Activated CD4-positive, alpha-beta memory T cell treated with anti-CD3 and anti-CD28 coated beads for 36 hours (primary cell): ENCODE measurements at places on chromosomes 13 and 19. TPM values are rescaled to one million over a fixed set of nuclear protein-coding genes. Genes with fewer than 3 reads are reported as not detected.

DNA sequence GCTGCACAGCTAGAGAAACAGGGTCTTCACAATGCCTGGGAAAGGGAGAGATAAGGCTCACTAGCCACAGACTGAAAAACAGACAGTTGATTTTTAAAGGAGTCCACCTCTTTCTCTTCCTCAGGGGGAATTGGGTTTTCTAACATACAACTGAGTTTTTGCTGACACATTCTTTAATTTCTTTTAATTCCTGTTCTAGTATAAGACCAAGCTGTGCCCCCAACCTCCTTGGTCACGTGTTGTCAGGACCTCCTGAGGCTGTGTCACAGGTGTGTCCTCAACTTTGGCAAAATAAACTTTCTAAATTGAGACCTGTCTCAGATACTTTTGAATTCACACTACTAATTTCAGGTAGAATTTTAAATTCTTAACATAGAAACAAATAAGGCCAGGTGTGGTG is 12.1 kb upstream of the ZNF492 start:
- no peak overlapping the region for H3K27ac ChIP-seq
- H3K36me3 ChIP-seq = no peaks in the 10 kb centered on the region
- peaks cover 7% of the 10 kb centered on the region for H3K27me3 ChIP-seq
- H3K4me3 ChIP-seq = no peak overlapping the region
- no peak for DNase-seq
- no peaks in the 10 kb centered on the region for H3K4me1 ChIP-seq

GRCh38 chr13:22055259-22055658 is 384.4 kb downstream of the FGF9 start:
- no peak overlapping the region for H3K4me3 ChIP-seq
- H3K27ac ChIP-seq = no peak overlapping the region
- peaks cover 31% of the 10 kb centered on the region for H3K4me1 ChIP-seq
- no peaks in the 10 kb centered on the region for H3K36me3 ChIP-seq
- no peaks in the 10 kb centered on the region for H3K27me3 ChIP-seq
- no peak for DNase-seq

DNA sequence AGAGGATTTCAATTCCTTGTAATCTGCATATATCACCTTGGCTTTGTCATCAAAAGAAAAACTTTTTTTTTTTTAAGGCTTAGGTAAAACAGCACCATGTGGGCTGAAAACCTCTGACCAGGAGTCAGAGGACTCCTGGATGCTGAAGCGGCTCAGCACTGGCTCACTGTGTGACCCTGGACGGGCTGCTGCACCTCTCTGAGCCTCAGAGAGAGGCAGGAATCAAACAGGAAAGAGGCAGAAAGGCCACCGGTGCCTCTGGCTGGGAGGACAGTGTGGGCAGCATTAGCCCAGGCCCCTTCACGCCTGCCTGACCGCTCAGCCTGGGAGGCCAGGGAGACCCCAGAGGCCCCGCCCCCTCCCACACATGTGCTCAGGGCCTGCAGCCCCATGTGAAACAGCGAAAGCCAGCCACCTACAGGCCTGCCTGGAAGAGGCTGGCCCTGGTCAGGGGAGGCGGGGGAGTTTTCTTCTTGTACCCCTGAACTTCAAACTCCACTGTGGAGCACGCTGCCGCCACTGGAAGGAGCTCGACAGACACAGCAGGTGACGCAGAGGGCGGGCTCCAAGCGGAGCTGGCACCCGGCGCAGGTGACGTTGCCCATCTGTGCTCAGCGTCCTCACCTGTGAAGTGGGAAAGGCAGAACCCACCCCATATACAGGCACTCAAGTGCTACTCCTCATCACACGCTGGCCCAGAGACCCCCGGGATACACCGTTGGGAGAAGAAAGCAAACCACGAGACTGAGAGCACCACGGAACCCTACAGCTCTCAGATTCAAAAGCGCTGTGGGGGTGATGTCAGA is 39.7 kb downstream of the MLLT1 start:
- peaks cover 7% of the 10 kb centered on the region for H3K36me3 ChIP-seq
- H3K27me3 ChIP-seq = no peaks in the 10 kb centered on the region

DNA sequence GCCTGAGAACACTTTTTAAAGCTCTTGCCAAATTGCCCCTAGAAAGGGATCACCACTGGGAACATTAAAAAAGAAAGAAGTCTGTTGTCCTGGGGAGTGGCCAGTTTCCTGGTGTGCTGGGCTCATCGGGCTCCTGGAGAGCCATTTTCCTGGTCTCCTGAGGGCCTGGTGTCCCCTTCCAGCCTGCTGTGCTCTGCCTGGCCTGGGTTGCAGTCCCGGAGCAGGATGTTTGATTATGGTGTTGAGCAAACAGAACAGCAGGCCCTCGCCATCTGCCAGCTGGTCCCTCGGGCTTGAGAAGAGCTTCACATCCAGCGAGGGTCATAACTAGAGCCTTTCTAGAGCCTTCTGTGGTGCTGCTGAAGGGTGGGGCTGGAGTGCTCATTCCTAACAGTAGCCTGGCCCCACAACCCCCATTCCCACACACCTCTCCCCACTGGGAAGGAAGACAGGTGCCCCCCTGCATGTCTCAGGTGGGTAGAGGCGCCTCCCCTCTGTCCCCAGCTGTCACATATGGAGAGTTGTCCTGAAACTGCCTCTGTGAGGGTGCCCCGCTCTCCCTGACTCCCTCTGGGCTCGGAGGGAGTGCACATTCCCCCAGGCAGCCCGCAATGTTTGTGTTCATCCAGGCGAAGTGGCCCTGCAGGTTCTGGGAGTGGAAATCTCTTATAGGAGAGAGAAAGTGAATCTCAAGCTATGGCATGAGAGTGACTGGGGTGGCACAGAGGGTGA is 151.1 kb downstream of the SIPA1L3 start:
- no peaks in the 10 kb centered on the region for H3K36me3 ChIP-seq
- no peak overlapping the region for H3K27ac ChIP-seq
- H3K27me3 ChIP-seq = no peaks in the 10 kb centered on the region
- H3K4me3 ChIP-seq = no peak overlapping the region
- no peak for DNase-seq

DNA sequence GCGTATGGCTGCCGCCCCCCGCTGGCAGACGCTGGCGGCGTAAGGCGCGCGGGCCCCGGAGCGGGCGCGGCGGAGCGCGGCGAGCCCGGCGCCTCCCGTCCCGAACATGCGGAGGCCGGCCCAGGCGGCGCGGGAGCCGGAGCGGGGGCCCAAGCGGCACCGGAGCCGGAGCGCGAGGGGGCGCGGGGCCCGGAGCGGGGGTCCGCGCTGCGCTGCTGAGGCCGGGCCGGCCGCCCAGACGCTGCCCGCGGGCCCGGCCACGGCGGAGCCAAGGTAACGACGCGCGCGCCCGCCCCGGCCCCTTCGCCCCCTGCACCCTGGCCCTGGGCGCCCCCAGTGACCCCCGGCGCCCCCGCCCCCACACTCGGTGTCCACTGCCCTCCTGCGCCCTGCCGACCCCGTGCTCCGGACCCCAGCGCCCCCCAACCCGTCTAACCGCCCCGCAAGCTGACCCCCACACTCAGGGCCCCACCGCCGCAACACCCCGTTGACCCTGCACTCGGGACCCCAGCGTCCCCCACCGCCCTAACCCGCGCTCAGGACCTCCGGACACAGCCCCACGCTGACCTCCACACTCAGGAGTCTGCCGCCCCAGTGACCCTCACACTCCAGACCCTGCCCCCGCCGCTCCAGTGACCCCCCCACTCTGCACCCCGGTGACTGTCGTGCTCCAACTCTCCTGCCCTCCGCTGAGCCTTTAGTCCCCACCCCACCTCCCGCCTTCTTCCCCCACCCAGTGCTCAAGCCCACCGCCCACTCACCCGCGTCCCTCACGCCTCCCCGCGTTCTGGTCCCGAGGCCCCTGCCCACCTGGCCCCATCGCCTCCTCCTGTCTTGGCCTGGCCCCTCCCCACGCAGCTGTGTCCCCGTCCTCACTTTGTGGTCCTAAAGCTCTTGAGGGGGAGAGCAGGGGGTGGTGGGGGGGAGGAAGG is at the start of gene CSNK1G2:
CSNK1G2 (plus strand) TSS at position 27 of the 932 bp plus-strand sequence. CDS start 28,601 bp downstream, outside the sequence.
- H3K4me3 ChIP-seq = peak within 1 kb of the TSS; percentile 87
- H3K4me1 ChIP-seq = peaks cover 30% of the 10 kb centered on the region
- H3K36me3 ChIP-seq = peaks cover 2% of the 10 kb centered on the region
- H3K27ac ChIP-seq = peak within 1 kb of the TSS; percentile 94
- no peaks in the 10 kb centered on the region for H3K27me3 ChIP-seq

GRCh38 chr13:51844862-51845573 is at the start of gene TMEM272:
TMEM272 (minus strand) TSS chr13:51845177; CDS start chr13:51838530, 6,647 bp downstream.
- peaks cover 16% of the 10 kb centered on the region for H3K4me1 ChIP-seq
- DNase-seq = peak; percentile 74
- peaks cover 4% of the 10 kb centered on the region for H3K27me3 ChIP-seq
- H3K36me3 ChIP-seq = no peaks in the 10 kb centered on the region
- H3K27ac ChIP-seq = no peak within 1 kb of the TSS

- H3K4me3 ChIP-seq = no peak overlapping the region
- H3K27me3 ChIP-seq = no peaks in the 10 kb centered on the region
- H3K27ac ChIP-seq = no peak overlapping the region
- peak; percentile 46 for DNase-seq
Measured at GRCh38 chr13:46607768-46608564, 55.0 kb downstream of the LRCH1 start.

GRCh38 chr13:44234566-44234965 is 139.1 kb upstream of the SERP2 start:
- no peak for DNase-seq
- H3K27me3 ChIP-seq = peaks cover 11% of the 10 kb centered on the region
- H3K27ac ChIP-seq = no peak overlapping the region
- no peaks in the 10 kb centered on the region for H3K36me3 ChIP-seq

GRCh38 chr19:19704836-19705235 is 28.1 kb downstream of the ZNF14 start:
- no peaks in the 10 kb centered on the region for H3K4me1 ChIP-seq
- DNase-seq = no peak
- peaks cover 62% of the 10 kb centered on the region for H3K36me3 ChIP-seq
- no peak overlapping the region for H3K4me3 ChIP-seq
- no peak overlapping the region for H3K27ac ChIP-seq

- DNase-seq = peak; percentile 85
- H3K4me1 ChIP-seq = peaks cover 16% of the 10 kb centered on the region
- peak within 1 kb of the TSS; percentile 91 for H3K4me3 ChIP-seq
- H3K27ac ChIP-seq = peak within 1 kb of the TSS; percentile 76
- H3K27me3 ChIP-seq = no peaks in the 10 kb centered on the region
Measured at GRCh38 chr19:8208922-8209461, at the start of gene CERS4. CERS4 (plus strand) TSS chr19:8209370; CDS start chr19:8251077, 41,707 bp downstream.

GRCh38 chr19:28831462-28831861 is 381.5 kb downstream of the UQCRFS1 start:
- no peak overlapping the region for H3K27ac ChIP-seq
- H3K4me3 ChIP-seq = no peak overlapping the region
- H3K4me1 ChIP-seq = no peaks in the 10 kb centered on the region
- no peaks in the 10 kb centered on the region for H3K36me3 ChIP-seq
- no peak for DNase-seq

The ELSPBP1 gene
- total RNA-seq = not detected
